ENCODE measurements at places on chromosomes 3 and 15. TPM values are rescaled to one million over a fixed set of nuclear protein-coding genes. Genes with fewer than 3 reads are reported as not detected.

Gene PCOLCE2
- 12.6 TPM for total RNA-seq

GRCh38 chr3:76383781-76384180, 598.4 kb upstream of the ZNF717 start:
- H3K36me3 ChIP-seq: no peaks in the 10 kb centered on the region
- no peaks in the 10 kb centered on the region for H3K4me1 ChIP-seq
- H3K4me3 ChIP-seq: no peak overlapping the region

DNA sequence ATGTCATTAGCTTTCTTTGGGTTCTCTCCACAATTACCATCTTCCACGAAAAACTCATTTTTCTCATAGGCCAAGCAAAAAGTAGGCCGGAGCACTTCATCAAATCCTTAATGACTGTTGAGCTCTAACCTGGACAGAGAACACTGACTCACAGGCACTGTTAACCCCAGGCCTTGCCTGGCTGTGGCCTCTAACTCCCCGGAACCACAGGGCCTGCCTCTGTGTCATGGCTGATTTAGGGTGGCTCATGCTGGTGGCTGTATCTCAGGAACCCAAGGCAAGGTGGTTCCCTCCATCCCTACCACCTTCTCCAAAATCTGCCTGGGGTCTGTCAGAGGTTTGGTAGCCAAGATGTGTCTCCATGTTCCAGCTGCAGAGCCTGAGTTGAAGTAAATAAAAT, 3.6 kb downstream of the CRTAP start:
- no peaks in the 10 kb centered on the region for H3K36me3 ChIP-seq
- no peak for DNase-seq
- no peaks in the 10 kb centered on the region for H3K27me3 ChIP-seq
- no peak overlapping the region for H3K27ac ChIP-seq

Gene GOLGA6A
- 3.3 TPM for total RNA-seq

GRCh38 chr15:30924353-30924752, 20.6 kb downstream of the FAN1 start:
- peaks cover 41% of the 10 kb centered on the region for H3K36me3 ChIP-seq
- DNase-seq: no peak
- H3K4me1 ChIP-seq: peaks cover 18% of the 10 kb centered on the region
- 0 out of 2 replicates have a peak overlapping the region, but pooled peaks have one; percentile 27 for H3K27ac ChIP-seq
- no peak overlapping the region for H3K4me3 ChIP-seq

- H3K4me1 ChIP-seq: no peaks in the 10 kb centered on the region
- no peaks in the 10 kb centered on the region for H3K36me3 ChIP-seq
- H3K4me3 ChIP-seq: no peak overlapping the region
- no peak overlapping the region for H3K27ac ChIP-seq
- H3K27me3 ChIP-seq: no peaks in the 10 kb centered on the region
Measured at GRCh38 chr3:184552296-184552695, 9.3 kb upstream of the EPHB3 start.

- H3K36me3 ChIP-seq: no peaks in the 10 kb centered on the region
- H3K27ac ChIP-seq: no peak overlapping the region
Measured at GRCh38 chr3:112967828-112968227, 7.1 kb downstream of the CD200R1 start.

Gene GNL3
- total RNA-seq: 184 TPM

DNA sequence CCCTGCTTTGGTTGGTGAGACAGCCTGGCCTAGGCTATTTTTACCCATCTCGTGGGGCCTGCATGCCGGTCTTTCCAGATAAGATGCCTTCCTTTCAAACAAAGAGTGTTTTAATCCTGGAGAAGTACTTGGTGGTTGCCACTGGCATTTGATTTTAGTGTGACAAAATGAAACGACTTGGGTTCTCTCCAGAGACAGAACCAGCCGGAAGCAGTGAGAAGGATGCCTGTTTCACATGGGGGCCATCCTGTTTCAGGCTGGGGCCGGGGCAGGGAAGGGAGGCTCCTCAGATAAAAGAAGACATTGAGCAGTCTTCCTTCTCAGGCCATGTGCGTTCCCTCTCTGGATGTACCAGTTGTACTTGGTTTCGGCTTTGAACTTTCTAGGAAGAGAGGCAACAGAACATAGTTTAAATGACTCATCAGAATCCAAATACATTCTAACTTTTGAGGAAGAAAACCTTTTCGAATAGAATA, 74.9 kb downstream of the TOP2B start:
- DNase-seq: no peak
- H3K4me1 ChIP-seq: peaks cover 4% of the 10 kb centered on the region
- no peak overlapping the region for H3K27ac ChIP-seq
- H3K4me3 ChIP-seq: no peak overlapping the region

DNA sequence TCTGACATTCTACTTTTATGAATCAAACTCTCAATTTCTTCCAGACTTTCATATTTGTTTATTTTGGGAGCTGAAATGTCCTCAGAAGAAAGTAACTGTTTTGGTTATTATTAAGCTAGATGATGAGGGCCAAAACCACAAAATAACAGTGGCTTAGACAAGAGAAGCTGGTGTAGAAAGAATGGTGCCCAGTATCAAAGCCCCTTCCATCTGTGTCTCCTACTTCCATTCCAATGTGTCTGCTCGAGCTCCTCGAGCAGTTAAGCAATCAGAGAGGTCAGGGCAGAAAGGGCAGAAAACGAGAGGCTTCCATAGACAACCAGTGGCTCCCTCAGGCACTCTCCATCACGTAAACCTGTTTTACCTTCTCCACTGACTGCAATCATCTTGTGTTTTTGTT, 59.7 kb upstream of the MAGI1 start:
- H3K4me1 ChIP-seq: no peaks in the 10 kb centered on the region
- no peaks in the 10 kb centered on the region for H3K27me3 ChIP-seq
- DNase-seq: no peak
- no peaks in the 10 kb centered on the region for H3K36me3 ChIP-seq
- H3K4me3 ChIP-seq: no peak overlapping the region

- no peak overlapping the region for H3K27ac ChIP-seq
- no peak for DNase-seq
- no peaks in the 10 kb centered on the region for H3K36me3 ChIP-seq
- no peaks in the 10 kb centered on the region for H3K27me3 ChIP-seq
Measured at GRCh38 chr3:188091746-188092145, 62.2 kb upstream of the LPP start.

Gene P3H2
- total RNA-seq: 40.5 TPM

Gene TRA2B
- 267 TPM for total RNA-seq

Gene RTP1
- 3.0 TPM for total RNA-seq

GRCh38 chr15:28984421-28985315, 98.9 kb downstream of the APBA2 start:
- no peaks in the 10 kb centered on the region for H3K36me3 ChIP-seq
- no peak overlapping the region for H3K4me3 ChIP-seq
- peaks cover 5% of the 10 kb centered on the region for H3K4me1 ChIP-seq
- H3K27ac ChIP-seq: no peak overlapping the region

DNA sequence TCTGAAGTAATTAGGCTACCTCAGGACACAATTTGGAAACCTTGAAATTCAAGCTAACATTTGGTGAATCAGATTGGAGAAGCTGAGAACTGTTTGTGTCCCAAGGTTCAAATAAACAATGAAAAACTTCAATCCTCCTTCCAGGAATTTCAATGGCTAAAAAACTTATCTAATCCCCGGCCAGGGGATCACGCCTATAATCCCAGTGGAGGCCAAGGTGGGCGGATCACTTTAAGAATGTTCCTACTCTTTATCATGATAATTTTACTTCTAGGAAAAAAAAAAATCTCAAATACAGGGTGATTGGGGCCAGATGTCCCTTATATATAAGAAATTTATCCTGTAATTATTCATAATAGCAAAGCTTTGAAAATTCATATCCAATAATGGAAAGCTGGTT, 139.0 kb downstream of the CPNE4 start:
- H3K36me3 ChIP-seq: no peaks in the 10 kb centered on the region
- H3K27me3 ChIP-seq: no peaks in the 10 kb centered on the region
- H3K27ac ChIP-seq: no peak overlapping the region
- no peaks in the 10 kb centered on the region for H3K4me1 ChIP-seq
- H3K4me3 ChIP-seq: no peak overlapping the region
- DNase-seq: no peak

DNA sequence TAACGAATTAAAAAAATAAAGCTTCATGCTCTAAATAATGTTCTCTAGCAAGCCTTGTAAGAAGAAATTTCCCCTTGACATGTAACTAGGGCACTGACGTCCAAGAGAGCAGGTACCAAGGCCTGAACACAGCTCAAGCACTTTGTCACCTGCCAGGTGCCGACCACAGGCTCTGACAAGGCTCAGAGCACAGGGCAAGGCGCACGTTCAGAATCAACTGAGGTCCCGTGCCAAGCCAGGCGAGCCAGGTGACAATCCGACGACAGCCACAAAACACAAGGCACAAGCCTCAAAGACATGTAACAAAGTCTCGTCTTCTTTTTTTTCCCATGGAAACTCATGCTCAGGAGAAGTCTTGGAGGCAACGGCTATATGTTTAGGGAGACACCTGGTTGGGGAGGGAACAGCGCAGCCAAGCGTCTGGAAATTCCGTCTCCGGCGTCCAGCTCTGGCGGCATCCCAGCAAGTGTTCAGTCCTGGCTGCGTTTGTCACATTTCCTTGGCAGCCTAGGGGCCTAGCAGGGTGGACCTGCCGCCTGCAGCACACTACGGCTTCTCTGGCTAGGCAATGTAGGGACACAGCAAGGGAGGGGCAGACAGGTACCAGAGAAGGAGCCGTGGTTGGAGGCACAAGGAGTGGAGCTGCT, 76.7 kb downstream of the ADAMTS17 start:
- no peaks in the 10 kb centered on the region for H3K4me1 ChIP-seq
- H3K27ac ChIP-seq: no peak overlapping the region
- DNase-seq: no peak
- no peaks in the 10 kb centered on the region for H3K27me3 ChIP-seq

Gene SLC12A1
- 1.0 TPM for total RNA-seq

- no peak for DNase-seq
- H3K27ac ChIP-seq: no peak overlapping the region
- no peaks in the 10 kb centered on the region for H3K36me3 ChIP-seq
- no peak overlapping the region for H3K4me3 ChIP-seq
- no peaks in the 10 kb centered on the region for H3K27me3 ChIP-seq
Measured at GRCh38 chr3:39917065-39917773, 107.8 kb downstream of the MYRIP start.

DNA sequence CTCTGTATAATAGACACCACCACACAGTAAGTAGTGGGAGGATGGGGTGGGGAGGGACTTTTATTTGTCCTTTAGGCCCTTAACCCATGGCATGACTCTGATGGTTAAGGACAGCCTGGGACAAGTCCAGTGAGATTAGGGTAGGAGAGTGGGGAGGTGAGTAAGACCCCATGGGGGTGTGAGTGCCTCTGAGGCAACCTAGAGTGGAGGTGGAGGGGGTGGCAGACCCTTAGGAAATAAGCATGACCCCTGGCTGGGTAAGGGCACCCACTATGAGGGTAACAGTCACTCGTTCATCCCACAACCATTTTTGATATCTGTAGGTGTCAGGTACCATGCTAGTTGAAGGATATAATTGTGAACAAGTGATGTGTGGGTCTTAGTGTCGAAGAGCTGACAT, 21.0 kb upstream of the PSTPIP1 start:
- no peak overlapping the region for H3K4me3 ChIP-seq
- H3K27ac ChIP-seq: no peak overlapping the region
- no peaks in the 10 kb centered on the region for H3K4me1 ChIP-seq

Gene GALNT15
- total RNA-seq: not detected

DNA sequence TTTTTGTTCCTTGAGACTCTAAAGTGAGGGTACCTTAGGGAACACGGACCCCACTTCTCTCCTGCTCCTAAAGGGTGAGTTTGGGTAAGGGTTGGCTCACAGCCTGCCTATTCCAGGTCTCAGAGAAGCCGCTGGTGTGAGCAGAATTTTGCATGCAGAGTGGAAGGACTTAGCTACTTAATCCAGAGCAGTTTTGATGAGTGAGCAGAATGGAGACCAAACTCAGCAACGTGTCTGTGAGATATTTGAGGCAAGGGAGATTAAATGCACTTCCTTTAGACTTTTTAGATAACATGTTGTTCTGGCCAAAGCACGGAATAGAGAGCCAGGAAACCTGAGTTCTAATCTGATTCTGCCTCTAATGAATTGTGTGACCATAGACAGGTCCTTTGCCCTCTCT, 5.1 kb downstream of the SLC24A1 start:
- no peak overlapping the region for H3K27ac ChIP-seq
- no peak for DNase-seq
- H3K4me1 ChIP-seq: peaks cover 4% of the 10 kb centered on the region

GRCh38 chr3:170966495-170966894, 58.1 kb upstream of the EIF5A2 start:
- no peaks in the 10 kb centered on the region for H3K27me3 ChIP-seq
- no peak for DNase-seq
- no peak overlapping the region for H3K27ac ChIP-seq
- H3K4me3 ChIP-seq: no peak overlapping the region

DNA sequence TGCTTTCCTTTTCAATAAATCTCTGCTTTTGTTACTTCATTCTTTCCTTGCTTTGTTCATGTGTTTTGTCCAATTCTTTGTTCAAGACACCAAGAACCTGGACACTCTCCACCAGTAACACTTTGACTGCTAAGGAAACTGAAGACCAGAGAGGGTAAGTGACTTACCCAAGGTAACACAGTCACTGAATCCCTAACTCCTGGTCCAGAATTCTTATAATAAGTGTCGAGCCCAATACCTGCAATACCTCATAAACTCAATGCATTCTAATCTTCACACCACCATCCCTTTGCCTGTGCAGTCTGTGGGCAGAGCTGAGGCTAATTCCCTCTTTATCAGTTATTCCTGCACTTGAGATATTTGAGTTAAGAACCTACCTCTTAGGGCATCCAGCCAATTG, 237.8 kb downstream of the UACA start:
- DNase-seq: no peak
- H3K36me3 ChIP-seq: no peaks in the 10 kb centered on the region
- no peak overlapping the region for H3K27ac ChIP-seq
- H3K4me3 ChIP-seq: no peak overlapping the region

DNA sequence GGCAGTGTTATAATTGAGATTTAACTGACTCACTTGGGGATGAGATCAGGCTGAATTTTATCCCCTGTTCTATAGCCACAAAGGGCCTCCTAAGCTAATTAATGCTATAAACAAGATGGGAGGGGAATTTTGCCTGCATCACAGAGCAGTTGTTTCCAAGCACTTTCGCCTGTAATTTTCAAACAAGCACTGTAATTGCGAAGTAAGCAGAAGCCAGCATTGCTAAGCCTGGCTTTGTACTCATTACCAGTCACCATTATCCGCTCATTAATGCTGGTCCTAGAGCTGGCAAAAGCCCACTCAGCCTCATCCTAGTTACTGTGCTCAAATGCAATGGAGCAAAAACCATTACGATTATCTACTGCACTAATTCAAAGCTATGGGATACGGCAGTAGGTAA, 356.6 kb upstream of the UBE2E2 start:
- H3K4me1 ChIP-seq: no peaks in the 10 kb centered on the region
- H3K36me3 ChIP-seq: no peaks in the 10 kb centered on the region
- DNase-seq: no peak
- H3K4me3 ChIP-seq: no peak overlapping the region
- H3K27ac ChIP-seq: no peak overlapping the region
- H3K27me3 ChIP-seq: no peaks in the 10 kb centered on the region

DNA sequence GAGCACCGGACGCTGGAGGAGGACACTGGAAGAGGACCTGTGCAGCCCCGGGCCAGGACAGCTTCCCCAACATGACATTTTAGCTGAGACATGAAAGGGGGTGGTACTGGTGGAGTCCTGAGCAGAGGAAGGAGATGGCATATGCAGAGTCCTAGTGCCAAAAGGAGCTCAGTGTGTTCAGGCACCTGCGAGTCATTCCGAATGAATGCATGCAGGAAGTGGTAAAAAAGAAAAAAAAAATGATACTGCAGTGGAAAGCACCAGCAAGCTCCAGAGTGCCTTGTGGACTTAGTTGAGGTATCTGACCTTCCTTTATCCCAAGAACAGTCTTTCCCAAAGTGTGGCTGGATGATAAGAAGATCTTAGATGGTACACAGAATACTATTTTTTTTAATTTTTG, 6.6 kb upstream of the ZNF148 start:
- no peaks in the 10 kb centered on the region for H3K27me3 ChIP-seq
- no peak for DNase-seq
- no peaks in the 10 kb centered on the region for H3K4me1 ChIP-seq
- H3K36me3 ChIP-seq: no peaks in the 10 kb centered on the region
